ENCODE measurements at places on chromosomes 2 and 18.

DNA sequence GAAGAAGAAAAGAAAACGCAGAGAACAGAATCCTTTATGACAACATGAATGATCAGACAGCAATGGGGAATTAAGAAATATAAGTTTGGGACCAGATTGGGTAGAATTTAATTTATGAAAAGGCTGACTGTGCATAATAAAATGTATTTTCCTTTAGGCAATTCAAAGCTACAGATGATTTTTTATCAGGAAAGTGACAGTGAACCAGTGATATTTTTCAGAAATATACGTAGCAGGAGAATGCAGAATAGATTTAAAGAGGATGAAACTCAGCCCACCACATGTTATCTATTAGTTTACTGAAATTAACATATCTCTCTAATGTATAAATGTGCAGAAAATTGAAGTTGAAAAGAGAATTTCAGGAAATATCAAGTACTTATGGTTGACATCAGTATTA lies 110.0 kb downstream of the SCN2A start:
- DNase-seq, result no peak

DNA sequence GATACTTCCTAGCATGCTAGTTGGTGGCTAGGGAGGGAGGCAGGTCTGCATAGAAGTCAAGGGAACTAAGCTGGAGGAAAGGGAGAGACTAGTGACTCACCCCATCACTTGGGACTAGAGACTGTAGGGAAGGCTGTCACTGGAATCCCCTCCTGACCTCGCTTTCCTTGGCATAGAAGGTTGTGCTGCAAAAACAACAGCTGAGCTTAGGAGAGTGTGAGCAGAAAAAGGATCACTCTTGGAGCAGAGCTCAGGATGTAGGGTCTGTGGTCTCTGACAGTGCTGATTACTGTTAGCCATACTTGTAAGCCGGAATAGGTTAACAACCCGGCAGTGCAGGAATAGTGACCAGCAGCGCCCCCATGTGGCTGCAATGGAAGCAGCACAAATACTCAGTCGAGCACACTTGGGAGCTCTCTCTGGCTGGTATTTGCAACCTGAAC lies 66.9 kb upstream of the SMAD2 start:
- no peak for DNase-seq

GRCh38 chr2:51324051-51324450 lies 292.1 kb upstream of the NRXN1 start:
- no peak for DNase-seq

GRCh38 chr2:200033929-200034328 lies 78.5 kb downstream of the MAIP1 start:
- no peak for DNase-seq

DNA sequence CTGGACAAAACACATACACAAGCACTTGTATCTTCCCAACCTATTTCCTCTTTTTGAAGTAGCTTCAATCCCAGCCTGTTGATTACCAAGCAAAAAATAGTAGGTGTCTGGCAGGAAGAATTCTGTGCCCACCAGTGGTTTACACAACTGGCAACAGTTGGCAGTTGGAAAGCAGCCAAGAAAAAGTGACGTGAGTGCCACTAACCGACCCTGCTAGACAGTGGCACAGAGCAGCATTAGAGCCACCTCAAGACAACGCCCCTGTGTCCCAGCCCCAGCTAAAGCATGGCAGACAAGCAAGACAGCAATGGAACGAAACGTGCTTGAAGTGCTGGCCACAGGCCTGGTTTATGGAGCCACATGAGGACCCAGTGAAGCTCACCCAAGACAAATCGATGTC lies 379.6 kb downstream of the FBXO15 start:
- DNase-seq, result no peak

DNA sequence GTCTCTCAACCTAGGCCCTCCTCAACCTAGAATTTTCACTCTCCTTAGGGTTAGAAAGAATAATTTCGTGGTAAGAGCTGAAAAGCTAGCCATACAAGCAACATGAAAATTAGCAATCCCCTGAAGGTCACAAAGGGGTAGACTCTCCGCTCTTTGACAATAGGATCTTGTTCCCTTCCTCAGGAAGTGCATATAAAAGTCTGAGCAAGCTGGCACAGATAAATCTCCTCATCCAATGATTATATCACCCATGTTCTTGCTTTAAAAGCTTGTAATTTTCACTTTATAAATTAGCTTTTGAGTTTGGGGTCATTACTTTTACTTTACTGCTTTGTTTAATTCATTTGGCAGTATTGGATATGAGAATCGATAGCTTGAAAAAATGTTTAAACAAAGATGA lies 852.3 kb upstream of the CRIM1 start:
- no peak for DNase-seq

DNA sequence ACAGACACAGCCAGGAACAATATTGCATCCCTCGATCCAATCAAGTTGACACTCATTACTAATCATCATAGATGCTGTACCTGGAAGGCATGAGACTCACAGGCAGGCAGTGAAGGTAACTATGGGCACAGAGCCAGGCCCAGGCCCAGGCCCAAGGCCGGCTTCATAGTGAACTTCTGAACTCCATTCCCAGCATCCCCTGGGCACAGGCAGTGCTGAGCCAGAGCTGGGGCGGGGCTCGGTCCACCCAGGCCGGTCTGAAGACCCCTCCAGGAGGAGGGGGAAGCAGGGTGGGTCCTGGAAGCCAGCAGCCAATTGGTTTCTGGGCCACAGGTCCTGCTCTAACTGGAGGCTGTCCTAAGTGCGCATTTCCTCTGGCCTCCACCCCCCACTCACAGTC lies 37.6 kb downstream of the MLPH start:
- DNase-seq, result no peak

DNA sequence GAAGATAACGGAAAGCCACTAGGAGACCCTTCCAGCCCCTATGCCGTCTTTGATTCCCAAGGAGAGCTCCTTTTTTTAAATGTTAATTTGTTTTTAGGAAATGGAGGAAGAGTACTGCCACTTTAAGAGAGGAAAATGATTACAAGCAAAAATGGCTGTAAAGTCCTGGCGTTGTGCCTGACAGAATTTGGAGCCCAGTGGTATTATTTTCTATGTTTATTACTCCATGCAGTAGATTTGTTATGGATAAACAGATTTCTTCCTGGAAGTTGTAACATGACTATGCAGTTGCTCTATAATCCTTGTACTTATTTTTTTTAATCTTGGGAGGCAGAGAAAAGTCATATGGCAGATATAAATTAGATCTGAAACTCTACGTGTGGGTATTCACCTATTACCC lies 141.3 kb downstream of the GBX2 start:
- no peak for DNase-seq

DNA sequence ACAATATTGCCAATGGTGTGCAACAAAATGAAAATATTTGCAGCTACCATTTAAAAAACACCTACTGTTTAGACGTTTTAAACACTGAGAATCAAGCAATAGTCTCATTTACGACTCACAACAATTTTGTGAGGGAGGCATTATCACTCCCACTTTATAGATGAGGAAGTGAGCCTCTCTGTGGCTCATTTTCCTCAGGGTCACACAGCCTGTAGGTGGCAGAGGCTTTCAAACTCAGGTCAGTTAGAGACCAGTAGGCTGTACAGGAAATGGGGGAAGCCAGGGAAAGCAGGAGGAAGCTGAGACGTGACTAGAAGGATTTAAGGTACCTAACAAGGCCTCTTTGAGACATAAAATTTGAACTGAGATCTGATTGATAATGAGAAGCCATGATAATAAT lies 95.0 kb upstream of the ZNF521 start:
- no peak for DNase-seq

- DNase-seq, result no peak
Observed at GRCh38 chr2:97706112-97706511, 7.3 kb upstream of the ZAP70 start.

- no peak for DNase-seq
Observed at GRCh38 chr2:167550448-167550847, 662.2 kb downstream of the XIRP2 start.

All from AG20443 (cell line).